M059J (cell line): ENCODE measurements at places on chromosomes 1 and 21.
A peak's percentile ranks its signal among the peaks of the same experiment; 100 is the strongest.

- peak; percentile 48 for DNase-seq
These were observed 40.2 kb upstream of the KCNA10 start for GRCh38 chr1:110559157-110559556.

DNA sequence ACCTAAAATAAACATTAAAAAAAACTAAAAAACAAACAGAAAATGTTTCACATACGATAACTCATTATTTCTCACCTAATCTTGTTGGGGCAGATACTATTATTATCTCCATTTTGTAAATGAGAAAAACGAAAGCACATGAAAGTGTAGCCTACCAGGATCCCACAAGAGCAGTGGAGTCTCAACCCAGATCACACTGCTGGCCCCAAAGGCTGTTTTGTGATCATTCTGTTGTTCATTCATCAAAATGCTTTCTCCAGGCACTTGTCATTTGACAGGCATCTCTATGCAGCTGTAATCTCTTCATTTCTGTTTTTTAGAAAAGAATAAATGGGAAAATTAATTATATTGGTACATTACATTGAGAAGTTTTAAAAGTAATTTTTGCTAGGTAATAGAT is 67.5 kb downstream of the AK5 start:
- DNase-seq, result no peak

- no peak for DNase-seq
These were observed 262.7 kb upstream of the RGS18 start for GRCh38 chr1:191895462-191896058.

DNA sequence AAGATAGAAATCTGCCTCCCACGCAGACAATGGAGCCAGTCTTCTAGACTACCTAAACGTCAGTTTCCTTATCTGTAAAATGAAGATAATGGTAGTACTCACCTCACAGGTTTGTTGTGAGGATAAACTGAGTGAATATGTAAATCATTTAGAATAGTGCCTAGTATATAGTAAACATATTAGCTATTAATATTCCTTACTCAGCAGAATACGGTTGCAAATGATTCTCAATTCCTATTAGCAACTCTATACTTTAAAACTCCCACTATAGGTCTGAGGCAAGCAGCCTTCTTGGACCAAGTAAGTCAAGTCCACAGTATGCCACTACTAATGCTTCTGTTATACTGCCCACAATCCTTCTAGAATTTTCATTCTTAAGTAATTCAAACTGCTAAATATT is 5.4 kb downstream of the GTF2B start:
- DNase-seq, result no peak

GRCh38 chr1:2628191-2628932 is 4.5 kb downstream of the MMEL1 start:
- no peak for DNase-seq

- DNase-seq, result no peak
These were observed 7.9 kb downstream of the TRIM46 start for GRCh38 chr1:155181371-155182051.

DNA sequence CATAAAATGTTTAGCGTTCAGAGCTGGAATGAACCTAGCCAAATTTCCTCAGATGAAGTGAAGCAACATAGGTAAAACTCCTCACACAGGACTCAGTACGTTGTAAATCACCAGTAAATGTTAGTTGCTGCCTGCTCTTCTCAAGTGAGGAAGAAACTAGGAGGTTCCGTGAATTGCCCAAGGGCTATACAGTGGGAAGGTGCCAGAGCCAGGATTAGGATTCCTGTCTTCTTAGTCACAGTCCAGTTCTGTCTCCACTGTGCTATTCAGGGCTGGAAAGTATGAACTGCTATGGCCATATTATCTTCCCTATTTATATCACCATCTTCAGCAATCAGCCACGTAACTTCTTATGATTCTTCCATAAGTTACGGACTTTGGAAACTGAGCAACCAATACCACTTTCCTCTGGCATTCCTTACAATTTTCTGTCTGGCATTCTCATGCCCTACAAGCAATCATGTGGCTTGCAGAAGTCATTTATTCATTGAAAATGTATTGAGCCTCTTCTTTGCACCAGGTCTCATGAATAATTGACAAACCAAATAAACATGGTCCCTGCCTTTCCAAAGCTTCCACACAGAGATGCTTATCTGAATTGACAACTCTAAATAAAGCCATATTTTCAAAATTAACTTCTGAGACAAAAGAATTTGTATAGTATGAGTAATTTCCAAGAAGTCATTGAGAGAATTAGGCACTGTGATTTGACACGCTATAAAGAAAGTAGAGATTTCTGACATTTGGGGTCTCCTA is 271.6 kb upstream of the SGIP1 start:
- DNase-seq, result peak; percentile 97

DNA sequence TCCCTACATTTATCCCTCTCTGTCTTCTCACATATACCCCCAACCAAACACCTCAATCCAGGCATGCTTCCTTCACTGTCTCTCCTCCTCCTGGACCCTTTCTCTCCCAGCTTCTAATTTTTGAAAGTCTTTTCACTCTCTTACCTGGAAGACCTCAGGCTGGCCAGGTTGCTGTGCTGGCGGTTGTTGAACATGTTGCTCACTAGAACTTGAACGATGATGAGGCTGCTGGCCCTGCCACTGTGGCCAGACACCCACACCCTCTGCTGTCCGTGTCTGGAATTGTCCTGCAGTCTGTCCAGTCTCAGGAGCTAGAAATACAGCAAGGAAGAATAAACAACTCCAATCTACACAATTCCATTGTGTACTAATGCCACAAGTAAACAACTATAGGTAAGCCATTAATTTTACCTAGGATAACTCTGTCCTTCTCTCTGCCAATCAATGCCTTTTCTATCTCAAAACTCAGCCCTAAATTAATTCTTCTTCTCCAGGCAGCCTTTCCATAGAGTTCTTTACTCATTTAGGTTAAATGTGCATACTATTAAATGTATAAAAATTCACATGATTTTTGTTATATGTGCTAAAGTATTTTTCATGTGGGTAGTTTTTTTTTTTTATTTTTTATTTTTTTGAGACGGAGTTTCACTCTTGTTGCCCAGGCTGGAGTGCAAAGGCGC is 5.1 kb upstream of the CTSK start:
- peak; percentile 61 for DNase-seq

- no peak for DNase-seq
These were observed 5.1 kb downstream of the METTL13 start for GRCh38 chr1:171786534-171786933.

DNA sequence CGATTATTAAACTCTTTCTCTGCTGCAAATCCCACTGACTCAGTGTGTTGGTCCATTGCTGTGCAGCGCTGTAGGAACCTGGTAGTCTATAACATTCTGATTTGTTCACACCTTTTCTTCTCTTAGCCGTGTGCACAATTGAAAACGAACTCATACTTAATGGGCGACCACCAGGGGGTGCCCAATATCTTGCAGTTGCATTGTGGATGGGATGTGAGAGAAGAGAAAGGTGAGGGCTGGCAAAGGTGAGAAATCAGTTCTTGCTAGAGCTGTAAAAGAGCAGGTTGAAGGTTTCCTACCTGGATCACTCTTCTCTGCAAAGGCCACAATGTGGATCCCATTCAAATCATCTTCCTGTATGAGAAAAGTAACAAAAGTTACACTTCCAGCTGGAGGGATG is 51.0 kb downstream of the CASQ2 start:
- DNase-seq, result no peak

GRCh38 chr1:173020138-173020750 is 30.5 kb downstream of the TNFSF18 start:
- no peak for DNase-seq

- DNase-seq, result no peak
These were observed 217.6 kb upstream of the NFIA start for GRCh38 chr1:60864722-60865121.

- no peak for DNase-seq
These were observed 11.7 kb downstream of the SLC19A1 start for GRCh38 chr21:45530423-45531113.

GRCh38 chr1:108708691-108709660 is 3.7 kb upstream of the FNDC7 start:
- peak; percentile 22 for DNase-seq
